ENCODE measurements at places on chromosomes 3 and 15. TPM values are rescaled to one million over a fixed set of nuclear protein-coding genes. Genes with fewer than 3 reads are reported as not detected.

GRCh38 chr15:60554494-60554893 lies 75.6 kb upstream of the ICE2 start:
- DNase-seq: no peak

GRCh38 chr3:133494469-133494868 lies 79.0 kb upstream of the CDV3 start:
- peak; percentile 65 for DNase-seq

- no peak for DNase-seq
Observed at GRCh38 chr3:191005790-191006189, 143.3 kb upstream of the GMNC start.

- DNase-seq: no peak
Observed at GRCh38 chr15:87142096-87142495, 1062.4 kb downstream of the AGBL1 start.

DNA sequence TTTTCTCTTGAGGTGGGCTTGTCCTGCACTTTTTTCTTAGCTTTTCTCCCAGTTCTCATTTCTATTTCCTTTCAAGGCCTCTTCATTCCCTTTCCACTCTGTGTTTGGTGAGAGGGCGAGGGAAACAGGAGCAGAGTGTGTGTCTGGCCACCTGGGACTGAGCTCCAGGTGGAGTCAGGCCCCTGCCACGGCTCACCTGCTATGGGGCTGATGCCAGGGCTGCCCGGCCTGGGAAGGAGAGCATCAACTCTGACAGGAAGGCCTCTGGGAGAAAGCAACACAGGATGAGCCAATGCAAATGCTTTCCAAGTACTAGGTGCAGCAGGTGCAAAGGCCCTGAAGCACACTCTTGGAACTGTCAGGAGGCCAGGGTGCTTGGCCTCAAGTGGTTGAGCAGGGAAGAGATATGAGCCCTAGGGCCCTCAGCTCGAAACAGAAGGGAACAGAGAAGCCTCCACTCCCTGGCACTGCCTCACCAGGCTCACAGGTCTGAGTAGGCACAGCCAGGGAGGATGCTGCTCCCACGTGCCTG lies 27.3 kb upstream of the DUSP7 start:
- DNase-seq: no peak

DNA sequence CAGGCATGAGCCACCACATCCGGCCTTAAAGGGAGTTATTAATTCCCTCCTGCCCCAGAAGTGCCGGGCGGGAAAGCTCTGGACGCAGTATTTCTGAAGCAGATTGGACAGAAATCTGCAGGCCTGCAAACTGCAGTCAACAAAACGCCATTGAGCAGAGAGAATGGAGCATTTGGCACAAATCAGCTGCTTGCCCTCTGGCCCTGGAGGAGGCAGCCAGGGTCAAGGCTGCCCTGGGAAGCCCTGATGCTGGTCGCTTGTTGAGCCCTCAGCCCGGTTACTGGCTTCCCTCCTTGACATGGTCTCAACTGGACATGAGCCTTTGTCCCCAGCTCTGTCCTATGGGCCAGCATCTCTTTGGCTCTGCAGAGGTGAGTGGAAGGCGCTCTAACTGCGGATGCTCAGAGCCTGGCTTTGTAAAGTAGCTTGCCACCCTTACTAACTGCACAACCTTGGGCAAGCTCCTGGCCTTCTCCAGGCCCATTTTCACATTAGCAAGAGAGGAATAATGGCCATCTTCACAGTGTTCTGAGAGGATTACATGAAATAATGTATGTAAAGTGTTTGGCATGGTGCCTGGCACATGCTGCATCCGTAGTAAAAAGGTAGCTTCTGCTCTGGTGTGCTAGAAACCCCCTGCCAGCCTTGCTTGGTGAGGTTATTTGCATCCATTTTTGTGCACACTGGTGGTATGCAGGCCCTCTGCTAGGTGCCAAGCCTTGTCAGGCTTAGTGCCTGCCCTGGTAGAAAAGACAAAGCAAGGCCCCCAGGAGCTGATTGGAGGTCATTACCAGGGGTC lies 4.1 kb downstream of the SEMA4B start:
- DNase-seq: no peak

GRCh38 chr3:27281671-27282150 lies 87.5 kb downstream of the NEK10 start:
- peak; percentile 92 for DNase-seq

- DNase-seq: no peak
Observed at GRCh38 chr15:43985976-43986680, 159.3 kb downstream of the WDR76 start.

GRCh38 chr15:91782221-91782620 lies 71.3 kb upstream of the SLCO3A1 start:
- DNase-seq: no peak

GRCh38 chr3:159988617-159989271 lies at the start of gene IL12A:
Gene IL12A, plus strand, starts transcription at chr3:159988835.
- peak; percentile 59 for DNase-seq

GRCh38 chr3:112604536-112604935 lies 36.4 kb downstream of the CCDC80 start:
- DNase-seq: no peak

- DNase-seq: no peak
Observed at GRCh38 chr15:38148471-38148870, 104.2 kb upstream of the SPRED1 start.

DNA sequence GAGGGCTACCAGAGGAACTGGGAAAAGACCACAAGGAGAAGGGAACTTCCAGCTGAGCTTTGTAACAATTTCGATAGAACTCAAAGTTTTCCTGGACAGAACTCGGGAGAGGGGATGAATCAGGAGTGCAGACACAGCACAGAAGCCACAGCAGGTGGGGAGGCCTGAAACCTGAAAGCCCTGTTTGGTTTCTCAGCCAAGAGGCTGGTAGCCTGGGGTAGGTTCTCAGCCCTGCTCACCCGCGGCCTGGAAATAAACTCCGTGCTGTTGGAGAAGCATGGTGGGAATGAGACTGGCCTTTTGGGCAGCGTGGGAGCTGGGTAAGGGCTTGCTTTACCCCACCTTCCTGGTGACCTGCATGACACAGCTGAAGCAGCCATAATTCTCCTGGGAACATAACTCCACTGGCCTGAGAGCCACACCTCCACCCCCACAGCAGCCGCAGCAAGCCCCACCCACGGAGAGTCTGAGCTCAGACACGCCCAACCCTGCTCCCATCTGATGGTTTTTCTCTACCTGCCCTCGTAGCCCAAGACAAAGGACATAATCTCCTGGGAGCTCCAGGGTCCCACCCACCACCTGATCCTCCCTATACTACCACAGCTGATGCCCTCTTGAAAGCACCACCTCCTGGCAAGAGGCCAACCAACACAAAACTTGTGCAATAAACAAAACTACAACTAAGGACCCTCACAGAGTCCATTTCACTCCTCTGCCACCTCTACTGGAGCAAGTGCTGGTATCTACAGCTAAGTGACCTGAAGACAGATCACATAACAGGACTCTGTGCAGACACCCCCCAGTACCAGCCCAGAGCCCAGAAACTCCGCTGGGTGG lies 52.5 kb upstream of the CHRM5 start:
- DNase-seq: peak; percentile 11

GRCh38 chr3:43782541-43782940 lies 91.8 kb downstream of the ABHD5 start:
- DNase-seq: no peak

DNA sequence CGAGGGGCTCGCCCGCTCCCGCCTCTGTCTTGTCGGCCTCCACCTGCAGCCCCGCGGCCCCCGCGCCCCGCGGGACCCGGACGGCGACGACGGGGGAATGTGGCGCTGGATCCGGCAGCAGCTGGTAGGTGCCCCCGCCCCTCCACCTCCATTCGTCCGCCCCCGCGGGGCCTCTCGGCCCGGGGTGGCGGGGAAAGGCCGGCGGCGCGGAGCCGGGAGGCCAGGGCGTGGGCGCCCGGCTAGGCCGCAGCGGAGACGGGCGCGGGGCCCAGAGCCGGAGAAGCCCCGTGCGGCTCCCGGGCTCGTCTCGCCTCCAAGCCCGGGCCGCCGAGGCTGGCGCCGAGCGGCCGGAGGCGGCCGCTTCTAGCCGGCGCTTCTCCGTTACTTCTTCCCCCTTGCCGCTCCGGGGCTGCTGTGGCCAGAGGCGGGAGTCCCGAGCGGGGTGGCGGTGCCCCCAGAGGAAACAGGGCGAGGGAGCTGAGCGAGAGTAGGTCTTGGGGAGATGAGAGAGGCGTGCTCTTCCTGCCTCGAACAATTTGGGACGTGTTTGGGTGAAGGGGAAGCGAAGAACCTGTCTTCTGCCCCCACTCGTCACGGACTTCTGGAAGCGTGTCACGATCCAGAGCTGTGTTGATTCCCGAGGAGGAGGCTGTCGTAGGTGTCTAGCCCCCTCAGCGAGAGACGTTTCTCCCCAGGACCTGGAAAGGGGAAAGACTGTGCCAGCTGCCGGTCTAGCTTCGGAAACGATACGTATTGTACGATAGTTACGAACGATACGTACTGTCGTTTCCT lies 555 bp downstream of the ATP11B start:
- DNase-seq: peak; percentile 3

DNA sequence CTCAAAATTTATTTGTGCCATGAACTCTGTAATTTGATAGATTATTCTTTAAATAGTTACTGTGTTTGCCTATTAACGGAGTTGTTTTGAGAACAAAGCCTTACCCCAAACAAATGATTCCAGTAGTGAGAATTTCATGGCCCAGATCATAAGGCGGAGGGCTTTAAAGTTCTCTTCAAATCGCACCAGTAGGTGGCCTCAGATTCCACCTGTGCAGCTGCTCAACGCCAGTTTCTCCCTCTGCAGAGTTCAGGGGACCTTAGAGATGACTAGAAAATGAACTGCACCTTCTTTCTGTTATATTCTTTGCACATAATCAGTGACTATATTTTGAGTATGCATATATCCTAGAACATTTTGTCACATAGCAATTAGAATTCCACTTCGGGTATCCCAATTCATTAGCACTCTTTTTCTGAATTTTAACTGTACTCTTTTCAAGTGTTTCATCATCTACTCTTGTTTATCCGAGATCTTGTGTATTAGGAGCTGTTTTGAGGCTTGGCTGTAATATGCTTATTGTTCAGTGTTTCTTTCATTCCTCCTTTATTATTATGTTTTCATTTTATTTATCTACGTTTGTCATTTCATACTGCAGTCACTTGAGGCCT lies 232.6 kb upstream of the CHRM5 start:
- peak; percentile 13 for DNase-seq

DNA sequence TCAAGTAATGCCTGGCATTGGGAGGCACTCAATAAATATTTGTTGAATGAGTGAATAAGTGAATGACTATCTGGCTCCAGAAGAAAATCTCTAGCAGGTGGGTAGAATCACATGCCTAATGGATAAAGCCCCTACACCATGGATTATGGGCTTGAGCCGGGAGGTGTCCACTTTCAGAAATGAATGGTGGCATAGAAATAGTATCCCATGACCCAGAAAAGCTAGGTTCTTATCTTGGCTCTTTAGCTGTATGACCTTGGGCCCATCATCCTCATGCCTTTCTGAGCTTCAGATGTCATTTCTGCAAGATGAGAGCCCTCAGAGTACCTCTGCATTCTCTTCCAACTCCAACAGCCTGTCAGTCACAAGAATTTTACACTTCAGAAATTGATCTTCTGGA lies 37.3 kb upstream of the TNIK start:
- no peak for DNase-seq

- no peak for DNase-seq
Observed at GRCh38 chr3:69214241-69214640, 91.8 kb upstream of the LMOD3 start.

- no peak for DNase-seq
Observed at GRCh38 chr15:76223521-76223920, 87.7 kb downstream of the ETFA start.

DNA sequence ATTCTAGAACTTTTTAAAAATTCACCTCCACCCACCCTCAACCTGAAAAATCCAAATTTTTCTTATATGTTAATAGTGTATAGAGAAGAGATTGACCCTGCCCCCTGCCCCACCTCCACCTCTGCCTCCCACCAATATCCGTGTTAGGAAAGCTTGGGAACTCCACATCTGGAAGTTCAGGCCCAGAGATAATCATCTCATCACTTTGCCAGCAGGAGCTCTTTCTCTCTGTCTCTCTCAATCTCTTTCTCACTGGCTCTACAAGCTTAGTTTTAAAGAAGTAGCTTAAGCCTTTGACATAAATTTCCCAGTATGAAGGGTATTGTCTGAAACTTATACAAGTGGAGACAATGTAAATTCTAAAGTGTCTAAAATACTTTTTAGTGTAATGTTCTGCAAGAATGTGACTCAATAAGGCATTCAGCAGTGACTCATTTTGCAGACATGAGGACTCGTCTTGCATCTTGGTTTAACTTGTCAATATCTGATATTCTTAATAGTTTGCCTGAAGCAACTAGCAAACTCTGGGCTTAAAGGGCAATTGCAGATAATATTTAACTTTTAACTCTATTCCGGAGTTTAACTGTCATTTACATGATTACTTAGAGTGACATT lies 299.8 kb upstream of the EPHA3 start:
- no peak for DNase-seq

GRCh38 chr3:111662907-111663306 lies 67.8 kb upstream of the ZBED2 start:
- no peak for DNase-seq

GRCh38 chr3:59084583-59084982 lies 34.8 kb upstream of the CFAP20DC start:
- DNase-seq: no peak

DNA sequence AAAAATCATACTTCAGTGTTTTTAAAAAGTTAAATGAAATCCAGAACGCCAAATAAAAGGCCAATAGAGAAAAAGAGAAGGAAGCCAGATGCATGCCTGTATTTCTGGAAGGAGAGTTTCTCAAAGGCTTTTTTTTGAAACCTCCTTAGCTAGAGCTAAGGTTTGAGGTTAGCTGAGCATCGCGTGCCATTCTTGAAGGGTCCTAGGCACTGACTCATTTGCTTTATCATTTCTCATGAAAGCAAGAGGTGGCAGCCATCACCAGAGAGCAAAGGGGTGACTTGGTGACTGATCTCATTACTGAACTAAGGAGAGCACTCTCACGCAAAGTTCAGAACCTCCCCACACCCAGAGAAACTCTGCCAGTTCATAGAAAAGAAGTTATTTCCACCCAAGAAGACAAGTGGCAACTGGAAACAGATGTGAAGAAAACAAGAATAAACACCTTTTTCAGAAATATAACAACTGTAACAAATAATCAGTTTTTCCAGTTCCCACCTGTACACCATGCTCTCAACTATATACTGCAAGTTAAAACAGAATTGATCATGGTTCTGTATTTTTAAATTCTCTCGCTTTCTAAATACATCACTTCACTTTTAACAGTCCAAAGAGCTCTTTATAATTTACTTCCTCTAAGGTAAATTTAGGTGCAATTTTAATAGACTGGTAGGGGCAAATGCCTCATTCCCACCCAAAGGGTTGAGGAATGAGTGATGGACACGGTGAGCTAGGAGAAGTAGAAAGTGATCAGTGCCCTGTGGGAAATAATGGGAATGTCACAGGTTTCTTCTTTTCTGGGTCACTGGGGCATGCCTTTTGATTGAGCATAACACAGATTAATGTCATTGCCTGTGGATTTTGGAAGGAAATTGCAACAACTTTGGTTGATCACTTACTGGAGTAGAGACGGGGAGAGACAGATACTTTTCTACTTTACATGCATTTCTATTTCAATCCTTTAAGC lies 24.7 kb downstream of the GPR15 start:
- DNase-seq: no peak

The CLRN1 gene
- not detected for total RNA-seq

The TM4SF18 gene
- not detected for total RNA-seq

The OR4M2 gene
- not detected for total RNA-seq

The CD200R1 gene
- total RNA-seq: not detected

The SLC12A6 gene
- total RNA-seq: 15.2 TPM

The RTP3 gene
- total RNA-seq: 0.09 TPM

The GOLGA8M gene
- not detected for total RNA-seq

The LCTL gene
- 1.1 TPM for total RNA-seq

The SSR3 gene
- 268 TPM for total RNA-seq

The B3GALNT1 gene
- total RNA-seq: not detected

Measured in HepG2 (cell line).